Fibroblast of skin of back (primary cell): ENCODE measurements at places on chromosomes 11 and 22.

GRCh38 chr11:111541254-111542061 lies 938 bp downstream of the LAYN start:
- DNase-seq, result peak; percentile 77

DNA sequence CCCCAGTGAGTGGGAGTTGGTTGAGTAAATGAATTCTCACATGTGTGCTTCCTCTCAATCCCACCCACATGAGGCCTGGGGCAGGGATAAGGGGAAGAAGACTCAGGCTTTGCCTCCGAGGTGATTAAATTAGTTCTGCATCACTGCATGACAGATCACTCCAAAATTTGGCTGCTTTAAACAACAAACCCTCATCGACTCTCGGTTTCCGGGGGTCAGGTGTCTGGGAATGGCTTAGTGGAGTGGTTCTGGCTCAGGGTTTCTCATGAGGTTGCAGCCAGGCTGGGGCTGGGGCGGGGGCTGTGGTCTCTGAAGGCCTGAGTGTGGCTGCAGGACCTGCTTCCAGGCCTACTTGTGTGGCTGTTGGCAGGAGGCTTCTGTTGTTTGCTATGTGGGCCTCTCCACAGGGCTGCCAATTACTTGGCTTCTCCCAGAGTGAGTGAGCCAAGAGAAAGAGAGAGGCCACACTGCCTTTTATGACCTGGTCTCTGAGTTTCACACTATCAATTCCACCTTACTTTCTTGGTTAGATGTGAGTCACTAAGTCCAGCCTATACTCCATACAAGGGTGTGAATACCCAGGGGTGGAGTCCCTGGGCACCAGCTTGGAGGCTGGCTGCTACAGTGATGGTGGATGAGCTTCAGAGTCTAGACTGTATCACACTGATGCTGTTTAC lies 15.9 kb downstream of the MOGAT2 start:
- no peak for DNase-seq

DNA sequence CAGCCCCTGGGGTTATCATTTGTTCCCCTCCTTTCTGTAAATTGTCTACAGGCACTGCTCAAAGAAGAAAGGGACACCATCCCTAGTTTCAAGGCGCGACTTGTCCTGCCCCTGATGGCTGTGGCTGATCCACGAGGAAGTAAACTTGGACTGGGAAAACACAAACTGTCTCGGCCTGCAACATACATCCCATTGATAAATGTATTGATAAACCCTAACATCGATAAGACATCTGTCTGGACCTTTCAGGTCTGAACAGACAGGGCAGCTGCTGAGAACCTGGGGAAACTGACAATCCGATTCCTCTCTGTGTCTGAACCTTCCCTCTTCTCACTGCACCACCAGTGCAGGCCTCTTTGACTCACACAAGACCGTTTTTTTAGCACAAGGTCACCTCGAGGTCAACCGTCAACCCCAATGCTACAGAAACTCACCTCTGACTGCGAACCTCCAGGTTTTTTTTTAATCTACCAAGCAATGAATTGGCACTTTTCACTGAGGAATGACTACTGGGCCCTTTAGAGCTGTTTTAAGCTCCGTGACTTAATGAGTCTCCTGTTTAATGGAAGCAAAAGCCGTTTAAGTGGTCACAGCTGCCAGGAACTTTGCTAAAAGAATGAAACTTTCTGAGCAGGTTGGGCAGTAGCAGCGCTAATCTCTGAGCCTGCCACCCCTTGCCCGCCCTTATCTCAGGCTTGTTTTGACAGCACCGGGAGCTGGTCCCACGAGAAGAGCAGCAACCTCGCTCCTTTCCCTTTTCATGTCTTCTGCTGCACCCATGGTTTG lies 203.8 kb upstream of the TMEM45B start:
- DNase-seq, result no peak

GRCh38 chr22:29742326-29742725 lies 22.5 kb downstream of the CABP7 start:
- no peak for DNase-seq

GRCh38 chr11:42528471-42528870 lies 783.3 kb upstream of the API5 start:
- no peak for DNase-seq

DNA sequence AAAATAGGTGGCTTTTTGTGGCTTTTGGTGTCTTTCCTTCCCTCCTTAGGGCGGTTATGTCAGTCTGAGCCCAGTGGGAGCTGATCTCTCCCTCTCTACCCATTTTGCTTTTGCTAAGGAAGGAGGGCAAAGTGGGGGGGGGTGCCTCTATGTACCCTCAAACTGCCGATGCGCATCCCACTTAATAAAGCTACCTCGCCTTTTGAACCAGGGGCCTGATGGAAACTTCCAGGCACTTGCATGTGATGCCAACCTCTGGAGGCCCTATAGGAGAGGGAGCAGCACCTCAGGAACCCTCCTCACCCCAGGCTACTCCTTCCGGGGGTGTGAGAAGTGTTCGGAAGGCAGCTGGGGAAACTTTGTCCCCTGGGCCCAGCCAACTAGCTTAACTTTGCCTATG lies 97.0 kb upstream of the HSD17B12 start:
- DNase-seq, result no peak

GRCh38 chr22:41507330-41508063 lies 36.8 kb downstream of the POLR3H start:
- no peak for DNase-seq
